Adrenal gland (tissue), 19 donors: ENCODE measurements at places on chromosomes 6 and 20. TPM values are rescaled to one million over a fixed set of nuclear protein-coding genes. Genes with fewer than 3 reads are reported as not detected.

The MACROD2 gene
- total RNA-seq = 6.1 TPM

The OXT gene
- total RNA-seq = not detected

The GHRH gene
- total RNA-seq = not detected

The TRERF1 gene
- 15.6 TPM for total RNA-seq

The CRIP3 gene
- total RNA-seq = not detected

The ARFGEF3 gene
- 6.9 TPM for total RNA-seq
